ENCODE measurements at places on chromosomes 7 and 10.

DNA sequence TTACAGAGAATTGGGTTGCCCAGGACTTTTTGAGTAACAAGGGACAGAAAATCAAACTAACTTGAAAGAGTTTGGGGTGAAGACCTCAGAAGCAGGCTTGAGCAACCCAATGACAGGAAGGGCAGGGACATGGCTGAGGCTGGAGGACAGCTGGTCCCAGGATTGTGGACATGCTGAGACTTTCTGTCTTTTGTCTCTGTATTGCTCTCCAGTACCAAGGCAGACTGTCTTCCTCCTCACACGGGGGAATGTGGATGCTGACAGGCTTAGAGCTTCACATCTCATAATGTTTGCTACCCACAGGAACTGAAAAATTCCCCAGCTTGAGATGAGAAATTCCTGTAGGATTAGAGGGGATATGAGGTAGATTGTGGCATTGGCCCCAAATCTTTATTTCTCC is 229.6 kb downstream of the PHF14 start:
- no peak for DNase-seq

DNA sequence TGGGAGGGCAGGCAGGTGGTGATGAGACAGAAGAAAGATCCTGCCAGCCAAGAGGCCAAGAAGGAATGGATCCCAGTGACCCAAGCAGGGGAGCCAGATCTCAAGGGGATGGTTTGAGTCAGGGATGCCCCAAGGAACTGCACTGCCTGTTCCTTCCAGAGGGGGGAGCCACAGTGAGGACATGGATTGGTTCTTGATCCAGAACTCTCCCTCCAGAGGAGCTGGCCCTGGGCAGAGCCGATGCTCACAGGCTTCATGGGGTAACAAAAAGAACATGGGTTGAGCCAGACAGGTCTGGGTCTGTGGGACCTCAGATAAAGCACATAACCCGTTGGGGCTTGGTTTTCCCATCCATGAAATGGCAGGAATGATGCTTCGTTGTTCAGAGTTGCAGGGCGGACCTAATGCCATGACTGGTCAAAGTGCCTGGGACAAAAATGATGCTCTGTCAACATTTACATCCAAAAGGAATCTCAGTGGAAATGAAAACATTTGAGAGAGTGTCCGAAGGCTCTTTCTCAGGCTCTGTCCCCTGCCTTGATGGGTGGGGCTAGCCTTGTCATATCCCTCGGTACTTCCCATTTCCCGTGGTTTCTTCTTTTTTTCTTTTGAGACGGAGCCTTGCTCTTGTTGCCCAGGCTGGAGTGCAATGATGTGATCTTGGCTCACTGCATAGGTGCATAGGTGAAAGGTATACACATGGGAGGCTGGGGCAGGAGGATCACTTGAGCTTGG is 4.7 kb upstream of the DENND2A start:
- DNase-seq = peak; percentile 51

DNA sequence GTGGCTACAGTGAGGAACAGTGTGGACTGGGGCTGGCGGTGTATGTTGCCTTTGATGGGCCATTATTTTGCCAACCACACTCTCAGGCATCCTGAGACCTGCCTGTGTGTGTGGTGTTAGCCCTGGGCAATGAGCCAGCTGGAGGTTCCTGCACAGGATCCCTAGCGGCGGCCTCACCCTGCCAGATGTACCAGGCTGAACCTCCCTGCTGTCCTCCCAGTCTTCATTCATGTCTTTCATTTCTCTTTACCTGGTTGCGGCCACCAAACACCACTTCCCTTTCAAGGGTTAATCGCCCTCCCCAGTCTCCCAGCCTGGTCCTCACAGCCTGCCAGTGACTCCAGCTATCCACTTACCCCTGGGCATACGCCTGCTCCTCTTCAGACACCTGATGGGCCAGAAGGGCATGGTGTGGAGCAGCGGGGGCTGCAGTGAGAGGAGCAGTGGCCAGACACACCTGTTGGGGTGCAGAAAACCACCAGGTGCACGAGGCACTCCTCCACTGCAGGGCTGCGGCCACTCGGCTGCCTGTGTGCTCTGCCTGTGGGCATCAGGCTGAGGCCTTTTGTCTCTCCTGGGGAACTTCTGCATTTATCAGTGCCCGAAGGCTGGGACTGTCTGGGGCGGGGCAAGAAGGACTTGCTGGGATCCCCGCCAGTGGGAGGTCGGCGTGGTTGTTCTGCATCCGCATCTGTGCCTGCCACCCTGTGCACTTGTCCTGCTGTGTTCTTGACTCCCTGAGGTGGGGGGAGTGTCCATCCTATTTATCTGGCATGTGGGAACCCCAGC is 111.6 kb downstream of the ARHGAP22 start:
- peak; percentile 64 for DNase-seq

DNA sequence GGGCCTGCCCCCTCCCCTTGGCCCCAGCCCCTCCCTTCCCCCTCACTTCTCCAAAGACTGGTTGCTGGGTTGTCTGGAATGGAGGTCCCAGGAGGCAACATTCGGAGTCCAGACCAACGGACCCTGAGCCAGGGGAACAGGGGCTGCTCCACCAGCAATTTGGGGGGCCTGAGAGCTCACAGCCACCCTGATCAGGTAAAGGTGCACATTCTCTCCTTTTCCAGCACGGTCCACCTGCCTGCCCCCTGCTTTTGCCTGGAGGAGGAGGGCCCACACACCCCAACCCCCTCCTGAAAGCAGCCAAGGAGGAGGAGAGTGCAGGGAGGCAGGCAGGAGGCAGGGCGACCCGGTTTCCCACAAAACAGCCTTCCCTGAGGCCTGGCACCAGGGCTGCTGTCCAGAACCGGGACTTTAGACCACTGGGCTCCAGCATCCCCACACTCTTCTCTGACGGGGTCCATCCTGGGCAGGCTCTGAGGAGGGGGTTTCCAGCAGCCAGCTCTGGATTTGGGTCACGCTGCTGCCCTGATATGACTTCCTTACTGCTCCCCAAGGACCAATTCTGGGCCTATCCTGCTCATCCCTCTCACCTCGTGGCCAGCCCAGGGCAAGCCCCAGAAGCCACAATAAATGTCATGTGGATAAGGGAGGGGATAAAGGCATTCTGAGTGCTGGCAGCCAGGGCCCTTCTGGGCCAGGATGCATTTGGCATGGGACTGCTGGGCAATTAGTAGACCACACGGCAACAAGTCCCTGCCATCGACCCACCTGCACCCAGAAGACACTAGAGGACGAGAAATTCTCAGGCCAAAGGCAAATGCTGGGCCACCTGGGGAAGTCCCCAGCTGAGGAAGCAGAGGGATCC is 1.1 kb upstream of the CAMK2B start:
- no peak for DNase-seq

GRCh38 chr10:87705339-87705738 is 45.7 kb downstream of the PAPSS2 start:
- DNase-seq = no peak

DNA sequence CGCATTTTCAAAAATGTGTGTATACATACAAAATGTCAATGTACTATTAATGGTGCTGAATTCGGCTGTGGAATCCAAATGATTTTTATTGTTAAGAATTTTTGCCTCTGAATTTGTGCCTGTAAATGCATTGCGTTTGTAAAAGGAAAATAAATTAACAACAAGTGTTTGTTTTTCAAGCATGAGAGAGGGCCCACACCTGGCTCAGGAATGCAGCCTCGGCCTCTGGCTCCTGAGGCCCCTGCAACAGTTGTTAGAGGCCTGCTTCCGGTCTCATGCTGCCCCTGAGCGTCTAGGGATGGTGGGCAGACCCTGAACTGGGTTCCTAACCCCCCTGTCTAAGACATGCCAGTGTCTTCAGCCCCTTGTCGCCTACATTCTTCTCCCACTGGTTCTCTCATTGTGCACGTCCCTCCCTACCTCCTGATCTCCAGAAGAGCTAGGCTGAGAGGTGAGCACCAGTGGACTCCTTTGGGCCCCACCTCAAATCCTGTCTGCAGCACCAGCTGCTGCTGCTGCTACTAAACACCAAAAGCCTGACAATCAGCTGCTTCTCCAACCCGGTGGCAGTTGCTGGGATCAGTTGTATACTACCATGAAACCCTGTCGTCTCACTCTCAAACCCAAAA is 1.9 kb upstream of the BTBD16 start:
- DNase-seq = no peak

DNA sequence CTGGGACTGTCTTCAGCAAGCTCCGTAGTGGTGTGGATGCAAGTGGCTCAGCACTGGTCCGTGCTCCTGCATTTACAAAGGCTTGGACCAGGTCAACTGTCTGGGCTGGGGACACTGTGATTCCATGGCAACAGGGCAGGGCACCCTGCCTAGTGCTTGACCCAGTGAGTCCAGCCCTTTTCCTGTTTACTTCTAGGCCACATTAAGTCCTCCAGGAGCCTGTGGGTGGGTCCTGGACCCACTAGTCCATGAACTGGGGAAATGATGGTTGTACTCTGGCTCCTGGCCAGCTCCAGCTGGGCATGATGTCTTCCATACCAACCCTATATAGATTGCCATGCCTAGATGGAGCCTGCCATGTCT is 152.0 kb downstream of the RPS24 start:
- DNase-seq = no peak

GRCh38 chr7:3412871-3413270 is 111.8 kb downstream of the SDK1 start:
- DNase-seq = no peak

- DNase-seq = no peak
Observed at GRCh38 chr10:110357252-110357780, 52.6 kb upstream of the SMNDC1 start.

DNA sequence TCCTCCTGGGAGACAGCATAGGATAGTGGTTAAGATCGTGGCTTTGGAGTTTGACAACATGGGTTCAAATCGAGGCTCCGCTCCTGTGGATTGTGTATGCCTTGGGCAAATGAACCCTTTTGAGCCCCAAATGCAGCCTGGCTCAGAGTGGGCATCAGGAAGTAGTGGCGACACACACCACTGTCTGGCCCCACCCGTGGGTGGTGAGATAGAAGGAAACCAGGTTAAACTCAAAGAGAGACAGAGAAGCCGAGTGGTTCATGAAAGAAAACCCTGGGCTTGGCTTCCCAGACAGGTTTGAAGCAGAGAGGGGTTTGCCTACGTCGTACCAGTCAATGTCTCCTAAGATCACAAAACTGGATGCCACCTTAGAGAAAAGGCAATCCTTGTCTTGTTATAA is 57.7 kb downstream of the PRTFDC1 start:
- no peak for DNase-seq

GRCh38 chr10:114544045-114544659 is 113.9 kb downstream of the ABLIM1 start:
- DNase-seq = no peak

- no peak for DNase-seq
Observed at GRCh38 chr7:47378728-47379395, 203.0 kb downstream of the TNS3 start.

DNA sequence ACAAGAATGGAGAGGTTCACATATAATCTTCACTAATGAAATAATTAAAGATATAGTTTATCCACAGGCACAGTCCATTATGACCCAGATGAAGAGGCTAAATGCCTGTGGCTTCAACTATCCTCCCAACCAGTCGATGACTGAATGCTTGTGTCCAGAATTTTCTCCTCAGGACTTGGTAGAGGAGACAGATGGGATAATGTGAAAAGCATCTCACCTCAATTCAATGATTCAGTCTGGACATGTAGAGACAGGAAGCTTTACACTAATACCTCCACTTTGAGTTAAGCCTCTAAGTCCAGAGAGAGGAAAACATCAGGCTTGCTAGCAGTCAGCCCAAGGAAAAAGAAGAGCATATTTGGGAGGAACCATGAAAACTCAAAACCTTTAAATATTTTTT is 59.1 kb upstream of the COL1A2 start:
- no peak for DNase-seq

- no peak for DNase-seq
Observed at GRCh38 chr7:121083790-121084251, 95.3 kb downstream of the CPED1 start.

DNA sequence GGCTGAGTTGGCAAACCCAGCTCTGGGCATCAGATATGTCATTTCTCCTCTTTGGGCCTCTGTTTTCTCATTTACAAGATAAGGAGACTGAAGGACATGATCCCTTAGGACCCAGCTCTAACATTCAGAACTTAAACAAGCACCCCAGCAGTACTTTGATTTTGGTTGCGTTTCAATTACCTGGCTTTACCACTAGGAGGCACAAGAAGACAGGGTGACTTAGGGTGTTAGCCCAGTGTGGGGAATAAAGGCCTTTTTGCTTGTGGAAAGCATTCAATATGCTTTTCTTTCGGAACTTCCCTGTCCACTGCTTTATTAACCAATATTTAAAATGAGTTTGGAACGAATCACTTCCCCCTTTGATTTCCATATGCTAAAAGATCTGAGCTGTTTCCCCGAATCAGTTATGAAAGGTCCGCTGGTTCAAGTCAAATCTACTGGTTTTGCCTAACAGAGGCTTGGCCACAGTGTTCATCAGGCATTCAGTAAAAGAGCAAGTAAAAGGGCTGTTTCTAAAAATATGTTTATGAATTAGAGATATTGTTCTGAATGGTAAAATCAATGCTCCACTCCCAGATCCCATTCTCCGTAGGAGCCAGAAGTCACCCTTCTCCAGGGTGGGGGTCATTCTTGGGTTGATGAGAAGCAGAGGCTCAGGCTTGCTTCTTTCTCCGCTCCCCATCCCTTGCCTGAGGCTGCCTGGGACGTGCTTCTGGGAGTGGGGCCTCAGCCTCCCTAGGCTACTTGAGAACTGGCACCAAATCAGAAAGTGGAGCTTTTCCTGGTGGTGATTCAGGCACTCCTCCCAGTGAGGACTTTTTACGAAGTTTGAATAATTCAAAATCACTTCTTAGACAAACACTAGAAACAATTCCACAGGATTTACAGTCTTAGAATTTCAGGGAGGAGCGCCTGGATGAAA is 105.5 kb downstream of the MYOF start:
- no peak for DNase-seq

DNA sequence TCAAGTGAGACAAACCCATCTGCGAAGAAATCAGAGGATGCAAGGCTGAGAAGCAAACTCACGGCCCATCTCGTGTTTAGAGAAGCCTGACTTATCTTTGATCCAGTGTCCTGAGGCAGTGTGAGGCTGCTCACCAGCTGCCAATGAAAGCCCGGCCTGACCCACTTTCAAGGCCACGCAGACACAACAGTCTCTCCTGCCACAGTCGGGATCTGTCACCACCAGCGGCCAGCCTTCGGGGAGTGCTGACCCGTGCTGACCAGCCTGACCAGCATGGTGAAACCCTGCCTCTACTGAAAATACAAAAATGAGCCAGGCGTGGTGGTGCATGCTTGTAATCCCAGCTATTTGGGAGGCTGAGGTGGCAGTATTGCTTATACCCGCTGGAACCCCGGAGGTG is 7.4 kb upstream of the DNAJB6 start:
- DNase-seq = no peak

- no peak for DNase-seq
Observed at GRCh38 chr7:1030444-1031070, 13.8 kb upstream of the GPR146 start.

GRCh38 chr7:17620566-17620965 is 319.7 kb downstream of the SNX13 start:
- DNase-seq = no peak

- no peak for DNase-seq
Observed at GRCh38 chr7:27972276-27972675, 208.3 kb downstream of the JAZF1 start.

GRCh38 chr10:13315361-13315760 is 15.5 kb upstream of the PHYH start:
- no peak for DNase-seq

Data from ascending aorta (tissue), 2 donors.